Uterus (tissue), 4 donors: ENCODE measurements at places on chromosomes 1 and 21.

- DNase-seq: no peak
Measured at GRCh38 chr1:92031281-92032110, 1.7 kb downstream of the EPHX4 start.

DNA sequence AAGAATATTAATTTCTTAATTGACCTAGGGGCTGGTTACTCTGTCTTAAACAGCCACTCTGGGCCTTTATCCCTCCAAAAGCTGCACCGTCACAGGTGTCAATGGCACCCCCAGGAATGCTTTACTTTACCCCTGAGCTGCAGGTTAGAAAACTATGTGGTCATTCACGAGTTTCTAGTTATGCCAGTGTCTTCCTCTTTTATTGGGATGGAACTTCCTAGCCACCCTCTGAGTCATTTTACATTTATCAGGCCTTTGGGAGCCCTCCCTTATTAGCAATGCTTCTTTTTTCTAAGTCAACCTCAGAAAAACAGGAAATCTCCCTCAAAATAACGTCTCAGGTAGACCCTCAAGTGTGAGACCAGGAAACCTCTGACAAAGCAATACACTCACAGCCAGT, 59.4 kb upstream of the USH2A start:
- DNase-seq: no peak

- no peak for DNase-seq
Measured at GRCh38 chr1:54857141-54857540, 29.9 kb downstream of the DHCR24 start.

- DNase-seq: no peak
Measured at GRCh38 chr1:19775317-19775716, 24.4 kb downstream of the TMCO4 start.

- DNase-seq: no peak
Measured at GRCh38 chr1:182586380-182586779, 2.7 kb downstream of the RNASEL start.

GRCh38 chr1:168190403-168190802, 11.6 kb downstream of the TIPRL start:
- no peak for DNase-seq

GRCh38 chr1:43776043-43776761, 68.9 kb downstream of the ST3GAL3 start:
- DNase-seq: no peak

DNA sequence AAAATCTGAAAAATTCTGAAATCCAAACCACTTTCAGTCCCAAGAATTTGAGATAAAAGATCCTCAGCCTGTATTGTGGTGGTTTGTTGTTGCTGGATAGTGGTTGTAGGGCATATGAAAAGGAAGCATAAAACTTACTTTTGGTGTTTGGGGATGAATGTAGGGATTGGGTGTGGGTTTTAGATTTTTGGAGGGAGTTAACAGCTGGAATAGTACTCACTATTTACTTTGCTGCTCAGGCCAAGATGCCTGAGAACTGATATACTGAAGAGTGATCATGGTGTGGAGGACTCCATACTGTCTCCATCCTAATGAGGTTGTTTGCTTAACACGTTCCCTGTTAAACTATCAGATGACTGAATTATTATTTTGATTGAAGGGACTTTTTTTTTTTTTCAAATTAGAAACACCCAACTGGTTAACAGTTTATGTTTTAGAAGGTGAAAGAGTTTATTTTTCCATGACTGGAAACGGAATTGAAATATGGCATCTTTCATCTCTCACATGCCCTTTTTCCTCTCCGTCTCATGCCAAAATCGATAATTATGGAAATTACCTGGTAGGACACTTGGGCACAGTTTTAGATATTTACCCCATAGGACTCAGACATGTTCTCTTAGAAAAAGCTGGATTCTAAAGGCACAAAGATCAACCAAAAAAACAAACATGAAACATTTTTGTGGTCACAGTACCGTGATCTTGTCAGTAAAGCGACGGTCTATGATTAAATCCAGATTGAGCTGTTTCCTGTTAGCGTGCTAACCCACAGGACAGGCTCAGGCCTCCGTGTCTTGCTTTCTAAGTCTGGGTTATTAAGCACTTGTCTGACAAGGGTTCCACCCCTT, 37.3 kb downstream of the RGL1 start:
- peak; percentile 39 for DNase-seq

DNA sequence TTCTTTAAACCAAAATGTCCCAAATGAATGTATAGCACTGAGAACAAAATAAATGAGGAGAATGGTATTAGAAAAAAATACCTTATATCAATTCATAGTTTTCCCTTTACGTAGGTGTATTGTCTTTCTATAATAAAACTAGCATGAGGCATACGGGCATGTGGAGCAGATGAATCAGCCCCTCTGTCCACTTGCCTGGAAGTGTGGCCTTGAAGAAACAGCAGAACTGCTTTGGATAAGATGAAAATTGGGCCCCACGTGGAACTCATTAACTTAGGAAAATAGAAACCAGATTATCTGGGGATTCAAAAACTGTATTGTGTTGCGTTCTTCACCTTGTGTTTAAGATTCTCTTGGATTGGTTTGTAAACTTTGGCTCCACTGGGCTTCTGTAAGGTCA, 356.8 kb upstream of the B3GALT2 start:
- no peak for DNase-seq

DNA sequence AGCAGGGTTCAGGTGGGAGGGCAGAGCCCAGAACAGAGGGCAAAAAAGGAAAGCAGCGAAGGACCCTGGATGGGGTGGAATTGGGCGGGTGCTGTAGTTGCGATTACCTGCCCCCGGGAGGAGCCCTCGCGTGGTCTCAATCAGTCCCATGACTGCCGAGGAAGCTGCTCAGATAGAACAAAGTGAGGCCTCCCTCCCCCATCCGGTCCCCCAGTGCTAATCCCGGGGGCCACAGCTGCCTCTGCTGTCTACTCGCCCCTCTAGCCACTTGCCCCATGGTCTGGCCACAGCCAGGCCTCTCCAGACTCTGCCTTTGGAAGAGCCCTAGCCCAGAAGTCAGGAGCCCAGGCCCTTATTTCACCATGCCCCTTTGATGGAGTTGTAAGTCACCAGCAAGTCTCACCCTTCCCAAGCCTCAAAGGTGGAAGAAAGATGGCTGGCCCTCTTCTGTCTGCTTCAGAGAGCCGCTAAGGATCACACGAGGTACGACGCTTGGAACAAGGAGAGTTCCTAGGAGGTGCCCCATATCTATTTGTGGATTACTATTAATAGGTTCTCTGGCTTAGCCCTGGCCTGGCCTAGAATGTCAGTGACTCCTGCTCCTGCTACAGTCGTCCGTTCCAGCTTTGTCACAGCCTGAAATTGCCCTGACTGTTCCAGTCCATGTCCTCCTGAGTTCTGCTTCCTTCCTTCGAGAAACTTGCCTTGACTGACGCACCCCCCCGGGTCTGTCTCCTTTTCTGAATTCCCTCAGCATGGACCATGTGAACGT, 16.4 kb downstream of the ECHDC2 start:
- DNase-seq: no peak
